ENCODE measurements at places on chromosomes 4 and X.

GRCh38 chr4:140789759-140790158, 33.6 kb upstream of the TBC1D9 start:
- no peak for DNase-seq

DNA sequence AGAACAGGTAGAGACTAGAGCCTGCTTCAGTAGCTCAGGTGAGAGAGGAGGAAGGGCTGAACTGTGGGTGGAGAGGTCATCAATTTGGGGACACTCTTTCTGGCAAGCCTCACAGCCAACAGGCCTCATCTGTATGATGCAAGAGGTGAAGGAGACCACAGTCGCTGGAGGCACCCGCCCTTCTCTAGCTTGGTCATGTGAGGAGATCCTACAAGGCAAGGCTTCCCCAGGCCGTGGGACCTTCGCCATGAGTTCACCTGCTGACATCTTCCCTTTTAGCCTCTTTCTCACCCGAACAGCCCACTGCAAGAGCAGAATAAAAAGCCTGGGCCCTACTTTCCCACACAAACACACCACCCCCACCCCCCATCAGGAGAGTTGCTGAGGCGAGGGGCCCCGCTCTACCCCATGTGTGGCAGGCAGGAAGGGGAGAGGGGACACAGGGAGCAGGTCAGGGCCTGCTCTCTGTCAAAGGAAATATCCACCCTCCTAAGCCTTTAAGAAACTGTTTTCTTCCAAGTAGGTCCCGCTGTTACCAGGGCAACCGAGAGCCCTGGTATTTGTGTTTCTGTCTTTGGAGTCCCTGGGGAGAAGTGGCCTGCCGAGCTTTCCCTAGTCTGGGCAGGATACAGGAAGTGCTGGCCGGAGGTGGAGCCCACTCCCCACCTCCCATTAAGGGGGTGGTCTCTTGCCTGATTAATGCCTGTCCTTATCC, 8.1 kb downstream of the RTL5 start:
- no peak for DNase-seq

GRCh38 chr4:62474802-62475201, 1274.7 kb downstream of the ADGRL3 start:
- DNase-seq = no peak

DNA sequence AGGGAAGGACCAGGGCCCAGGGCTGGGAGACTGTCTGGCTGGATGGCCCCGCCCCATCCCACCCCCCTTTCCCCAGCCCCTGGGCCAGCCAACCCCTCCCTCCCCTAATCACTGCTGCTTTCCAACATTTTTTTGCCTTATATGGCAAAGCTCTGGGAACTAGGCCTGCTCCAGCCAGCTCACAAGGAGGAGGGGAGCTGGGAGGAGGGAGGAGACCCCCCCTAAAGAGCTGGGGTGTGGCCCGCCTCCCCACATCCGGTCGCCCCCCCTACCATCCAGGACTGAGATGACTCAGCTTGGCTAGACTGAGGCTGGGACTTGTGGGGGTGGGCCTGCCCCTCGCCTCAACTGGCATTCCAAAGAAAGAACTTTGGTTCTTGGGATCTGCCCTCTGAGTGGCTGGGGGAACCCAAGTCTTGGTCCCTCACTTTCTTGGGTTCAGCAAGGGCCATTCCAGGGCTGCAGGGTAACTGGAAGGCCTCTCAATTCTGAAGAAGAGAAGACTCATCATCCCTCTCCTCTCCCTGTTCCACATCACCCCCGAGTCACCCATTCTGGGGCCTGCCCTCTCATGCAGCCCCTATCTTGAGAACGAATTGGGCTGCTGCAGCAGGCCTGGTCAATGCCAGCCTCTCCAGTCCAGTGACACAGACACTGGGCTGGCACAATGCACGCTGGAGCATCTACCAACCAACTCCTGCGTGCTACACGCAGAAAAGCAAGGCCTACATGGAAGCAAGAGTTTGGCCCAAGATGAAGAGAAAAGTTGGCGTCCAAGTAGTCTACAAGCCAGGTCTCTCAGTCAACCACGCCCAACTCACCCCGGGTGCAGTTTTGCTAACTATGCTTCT, 4.8 kb downstream of the FLNA start:
- no peak for DNase-seq

DNA sequence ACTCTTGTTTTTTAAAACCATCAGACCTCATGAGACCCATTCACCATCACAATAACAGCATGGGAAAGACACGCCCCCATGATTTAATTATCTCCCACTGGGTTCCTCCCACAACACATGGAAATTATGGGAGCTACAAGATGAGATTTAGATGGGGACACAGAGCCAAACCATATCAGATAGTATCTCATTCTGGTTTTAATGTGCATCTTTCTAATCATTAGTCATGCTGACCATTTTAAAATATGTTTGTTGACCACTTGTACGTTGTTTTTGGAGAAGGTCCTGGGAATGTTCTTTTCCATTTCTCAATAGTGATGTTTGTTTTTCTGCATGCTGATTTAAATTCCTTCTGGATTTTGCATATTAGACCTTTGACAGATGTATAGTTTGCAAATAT, 119.0 kb downstream of the RTL3 start:
- no peak for DNase-seq

GRCh38 chr4:15011166-15011565, 8.9 kb downstream of the CPEB2 start:
- DNase-seq = no peak

DNA sequence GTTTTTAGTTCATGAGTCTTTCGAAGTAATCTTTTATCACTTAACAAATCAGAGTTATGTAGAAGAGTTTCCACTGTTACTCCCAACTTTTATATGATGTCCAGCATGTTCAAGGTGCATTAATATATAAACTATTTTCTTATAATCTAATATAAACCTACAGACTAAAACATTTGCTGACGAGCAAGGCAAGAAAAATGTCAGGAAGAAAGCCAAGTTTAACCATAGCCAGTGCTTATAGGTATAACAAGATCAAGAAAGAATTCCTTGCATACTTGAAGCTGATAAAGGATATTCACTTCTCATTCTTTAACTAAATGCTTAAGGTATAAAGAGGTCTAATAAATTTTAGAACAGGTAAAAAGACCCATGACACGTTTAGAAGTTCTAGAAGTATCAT, 167.7 kb downstream of the NPNT start:
- no peak for DNase-seq

DNA sequence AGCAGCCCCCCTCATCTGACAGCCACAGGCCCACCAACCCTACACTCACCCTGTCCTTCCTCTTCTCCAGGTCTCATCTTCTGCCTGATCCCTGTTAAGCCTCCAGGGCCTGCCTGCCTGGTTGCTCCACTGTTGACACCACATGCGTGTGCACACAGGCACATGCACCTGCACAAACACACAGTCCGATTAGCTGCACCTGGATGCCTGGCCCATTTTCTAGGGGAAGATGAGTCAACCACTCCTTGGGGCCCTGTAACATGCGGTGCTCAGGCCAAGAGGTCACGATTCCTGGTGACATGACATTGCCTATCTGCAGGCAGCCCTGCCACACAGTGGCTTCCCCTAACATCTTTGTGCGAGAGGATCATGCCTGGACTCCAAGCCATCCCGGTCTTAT, 498.4 kb downstream of the BCOR start:
- DNase-seq = no peak

DNA sequence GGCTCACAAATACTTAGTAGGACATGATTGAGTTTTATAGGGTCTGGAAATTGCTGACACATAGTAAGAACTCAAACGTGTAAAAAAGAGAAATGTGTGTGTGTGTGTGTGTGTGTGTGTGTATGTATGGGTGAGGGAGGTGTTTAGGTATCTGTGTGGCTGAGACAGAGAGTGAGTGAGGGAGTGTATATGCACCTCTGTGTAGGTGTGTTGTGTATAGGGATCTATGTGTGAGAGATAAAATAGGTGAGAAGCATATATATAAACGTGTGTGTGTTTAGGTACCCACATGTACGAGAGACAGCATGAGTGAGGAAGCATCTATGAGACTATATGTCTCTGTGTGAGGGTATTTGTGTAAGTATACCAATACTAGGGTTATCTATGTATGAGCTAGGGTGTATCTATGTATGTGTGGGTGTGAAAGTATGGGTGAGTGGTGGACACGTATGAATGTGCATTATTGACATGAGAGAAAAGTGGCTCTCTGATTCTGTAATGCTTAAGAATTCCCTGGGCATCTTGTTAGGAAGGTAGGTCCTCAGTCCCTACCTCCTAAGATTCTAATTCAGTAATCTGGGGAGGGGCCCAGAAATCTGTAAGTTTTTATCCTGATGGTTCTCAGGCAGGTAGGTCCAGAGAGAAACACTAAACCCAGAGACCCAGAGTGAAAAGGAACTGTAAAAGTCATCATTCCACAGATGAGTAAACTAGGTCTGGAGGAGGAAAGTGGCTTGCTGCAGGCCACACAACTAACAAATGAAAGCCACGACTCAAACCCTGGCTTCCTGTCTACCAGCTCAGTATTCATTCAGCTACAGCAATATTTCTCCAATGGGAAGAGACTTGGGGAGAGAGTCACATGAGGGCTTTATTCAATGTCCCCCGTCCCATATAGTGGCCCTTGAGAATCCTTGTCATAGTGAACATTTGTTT, 237.0 kb downstream of the IDS start:
- no peak for DNase-seq

GRCh38 chr4:134787315-134787714, 585.7 kb upstream of the PABPC4L start:
- DNase-seq = no peak

GRCh38 chrX:31061091-31061490, 10.8 kb downstream of the FTHL17 start:
- no peak for DNase-seq

GRCh38 chrX:45668686-45669443, 468.2 kb upstream of the DIPK2B start:
- no peak for DNase-seq

- DNase-seq = no peak
These were observed 62.1 kb upstream of the AP1S2 start for GRCh38 chrX:15916704-15917084.

DNA sequence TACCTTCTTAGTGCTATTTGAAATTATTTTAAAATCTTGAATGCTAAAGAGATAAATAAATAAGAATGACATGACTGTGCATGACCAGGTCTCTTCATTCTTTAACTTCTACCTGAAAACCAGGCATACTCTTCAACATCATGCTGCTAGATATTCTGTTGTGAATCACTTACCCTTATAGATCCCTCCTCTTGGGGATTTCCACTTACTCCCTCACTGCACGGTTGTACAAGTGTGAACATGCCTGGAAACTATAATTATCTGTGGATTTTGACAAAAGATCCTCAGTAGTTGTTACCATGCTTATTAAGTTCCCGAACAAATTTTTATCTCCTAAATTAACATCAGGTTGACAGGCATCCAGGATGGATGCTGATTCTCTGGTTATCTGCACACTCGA, 54.3 kb downstream of the ADGRL3 start:
- DNase-seq = no peak

- DNase-seq = peak; percentile 8
These were observed 111.5 kb downstream of the AFAP1 start for GRCh38 chr4:7828011-7828720.

DNA sequence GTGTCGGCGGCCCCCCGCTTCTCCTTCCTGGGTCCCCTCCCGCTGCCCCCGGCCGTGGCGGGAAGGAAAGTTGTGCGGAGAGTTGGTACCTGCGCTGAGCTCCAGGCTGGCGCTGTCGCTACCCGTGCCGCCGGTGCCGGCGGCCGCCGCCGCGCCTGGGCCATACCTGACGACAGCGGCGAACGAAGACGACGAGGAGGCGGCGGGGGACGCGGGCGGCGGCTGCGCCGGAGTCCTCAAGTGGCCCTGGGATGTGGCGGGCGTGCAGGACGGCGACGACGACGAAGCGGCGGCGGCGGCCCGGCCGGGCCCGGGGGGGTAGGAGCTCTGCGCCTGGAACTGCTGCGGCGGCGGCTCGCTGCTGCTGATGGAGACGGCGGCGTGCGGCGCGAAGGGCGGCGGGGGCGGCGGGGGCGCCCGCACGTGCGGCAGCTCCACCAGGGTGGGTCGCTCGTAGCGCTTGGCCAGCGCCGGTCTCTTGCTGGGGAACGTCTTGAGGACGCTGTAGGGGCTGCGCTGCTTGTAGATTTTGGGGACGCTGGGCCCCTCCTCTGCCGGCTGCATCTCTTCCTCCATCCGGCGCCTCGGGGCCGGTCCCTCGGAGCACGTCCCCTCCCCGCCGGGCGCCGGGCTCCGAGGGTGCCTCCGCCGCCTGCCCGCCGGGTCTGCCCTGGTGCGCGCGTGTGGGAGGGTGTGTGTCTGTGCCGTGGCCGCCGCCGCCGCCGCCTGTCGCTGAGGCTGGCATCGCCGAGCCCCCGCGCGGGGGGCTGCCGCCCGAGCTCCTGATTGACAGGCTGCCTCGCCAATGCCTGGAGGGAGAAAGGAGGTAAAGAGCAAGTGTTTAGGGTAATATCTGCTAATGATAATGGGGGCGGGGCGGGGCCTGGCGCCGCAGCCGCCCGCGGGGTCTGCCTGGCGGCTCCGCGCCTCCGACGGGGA, 618 bp downstream of the BEND4 start:
- no peak for DNase-seq

DNA sequence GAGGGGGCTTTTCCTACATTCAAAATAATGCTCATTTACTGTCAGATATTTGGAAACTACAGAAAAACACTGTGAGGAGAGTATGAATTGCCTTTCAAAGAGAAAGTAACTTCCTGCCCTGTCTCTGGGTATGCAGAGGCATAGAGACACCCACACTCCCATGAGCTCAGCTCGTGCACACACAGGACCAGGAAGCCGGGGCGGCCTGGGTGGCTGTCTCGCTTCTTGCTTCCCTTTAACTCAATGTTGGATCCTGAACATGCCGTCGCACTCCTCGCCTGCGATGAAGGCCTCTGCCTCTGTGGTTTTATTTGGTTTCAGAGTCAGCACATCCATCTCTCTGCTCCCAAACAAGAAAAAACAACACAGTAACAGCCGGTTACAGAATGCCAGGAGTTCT, 40.1 kb upstream of the GPR78 start:
- no peak for DNase-seq

- DNase-seq = no peak
These were observed 133.5 kb upstream of the NUDT6 start for GRCh38 chr4:123055943-123056342.

DNA sequence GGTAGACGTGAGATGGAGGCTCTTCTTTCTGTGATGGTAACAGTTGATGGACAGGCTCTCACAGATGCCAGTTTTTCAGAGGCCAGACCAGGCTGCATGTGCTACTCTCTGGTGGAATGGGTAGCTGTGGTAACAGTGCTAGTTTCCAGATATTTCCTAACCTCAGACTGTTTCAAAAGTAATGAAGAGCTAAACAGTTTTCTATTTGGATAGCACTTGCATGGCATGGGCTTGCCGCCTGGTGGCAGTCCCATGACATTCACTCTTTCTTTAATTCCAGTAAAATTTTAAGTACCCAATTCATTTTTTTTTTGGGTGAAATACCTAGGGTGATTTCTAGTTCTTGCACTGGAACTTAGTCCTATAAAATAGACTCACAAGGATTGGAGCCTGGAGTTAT, 220.2 kb upstream of the MAD2L1 start:
- no peak for DNase-seq

GRCh38 chrX:42094218-42094617, 170.9 kb upstream of the CASK start:
- no peak for DNase-seq

- DNase-seq = no peak
These were observed 262.4 kb downstream of the CAMK2D start for GRCh38 chr4:113499166-113499565.

- no peak for DNase-seq
These were observed 42.5 kb downstream of the BTC start for GRCh38 chr4:74751856-74752255.

Data from stimulated activated CD8-positive, alpha-beta memory T cell treated with anti-CD3 and anti-CD28 coated beads, Interleukin-4, amount 100 ng/mL, for 1 hour (primary cell).